KBM-7 (cell line): ENCODE measurements at places on chromosomes 7 and 10.

DNA sequence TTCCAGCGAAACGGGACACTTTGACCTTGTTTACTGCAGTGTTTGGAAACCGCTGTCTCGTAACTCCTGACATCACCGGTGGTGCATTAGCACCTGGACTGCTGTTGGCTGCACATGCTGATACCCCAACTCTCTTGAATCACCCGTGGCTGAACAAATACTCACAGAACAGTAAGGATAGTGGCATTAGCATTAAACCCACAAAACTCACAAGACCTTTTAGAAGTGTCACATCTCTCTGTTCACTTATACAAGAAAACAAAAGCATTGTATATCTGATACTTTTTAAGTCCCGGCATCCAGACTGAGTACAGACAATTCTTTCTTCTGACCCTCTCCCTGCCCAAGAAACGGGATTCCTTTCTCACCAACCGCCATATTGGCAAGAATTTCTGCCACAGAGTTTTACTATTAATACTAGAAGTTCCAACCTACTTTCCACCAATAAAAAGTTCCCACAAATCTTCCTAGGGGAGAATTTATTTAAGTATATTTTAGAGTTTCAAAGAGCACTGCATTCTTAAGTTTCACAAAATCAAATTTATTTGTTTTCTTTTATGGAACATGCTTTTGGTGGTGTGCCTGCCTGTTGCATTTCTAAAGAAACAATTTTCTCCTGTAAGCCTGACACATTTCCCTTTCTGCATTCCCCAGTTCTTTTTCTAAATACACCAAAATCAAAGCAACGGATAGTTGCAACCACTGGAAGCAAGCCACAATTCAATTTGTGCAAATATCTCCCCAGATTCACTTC lies 208.4 kb upstream of the KLF14 start:
- DNase-seq = no peak

GRCh38 chr7:36871863-36872262 lies 147.6 kb upstream of the AOAH start:
- peak; percentile 28 for DNase-seq

DNA sequence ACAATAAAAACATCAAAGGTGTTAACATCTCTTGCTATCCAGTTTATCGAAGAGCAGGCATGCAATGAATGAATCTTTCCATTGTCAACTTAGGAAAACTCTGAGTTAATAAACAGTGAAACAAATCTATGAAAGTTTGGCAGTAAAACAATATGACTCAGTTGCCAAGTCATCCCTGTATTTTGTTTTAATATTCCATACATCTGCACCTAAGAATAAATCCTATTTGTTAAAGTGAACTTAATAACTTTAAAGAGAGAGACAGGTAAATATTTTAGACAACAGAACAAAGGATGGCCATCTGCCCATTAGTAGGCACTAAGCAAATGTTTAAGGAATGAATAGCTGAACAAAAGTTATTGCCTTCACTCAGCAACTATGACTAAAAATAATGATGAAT lies 700.5 kb upstream of the CELF2 start:
- DNase-seq = no peak

GRCh38 chr10:4062072-4062471 lies 277.1 kb upstream of the KLF6 start:
- no peak for DNase-seq

DNA sequence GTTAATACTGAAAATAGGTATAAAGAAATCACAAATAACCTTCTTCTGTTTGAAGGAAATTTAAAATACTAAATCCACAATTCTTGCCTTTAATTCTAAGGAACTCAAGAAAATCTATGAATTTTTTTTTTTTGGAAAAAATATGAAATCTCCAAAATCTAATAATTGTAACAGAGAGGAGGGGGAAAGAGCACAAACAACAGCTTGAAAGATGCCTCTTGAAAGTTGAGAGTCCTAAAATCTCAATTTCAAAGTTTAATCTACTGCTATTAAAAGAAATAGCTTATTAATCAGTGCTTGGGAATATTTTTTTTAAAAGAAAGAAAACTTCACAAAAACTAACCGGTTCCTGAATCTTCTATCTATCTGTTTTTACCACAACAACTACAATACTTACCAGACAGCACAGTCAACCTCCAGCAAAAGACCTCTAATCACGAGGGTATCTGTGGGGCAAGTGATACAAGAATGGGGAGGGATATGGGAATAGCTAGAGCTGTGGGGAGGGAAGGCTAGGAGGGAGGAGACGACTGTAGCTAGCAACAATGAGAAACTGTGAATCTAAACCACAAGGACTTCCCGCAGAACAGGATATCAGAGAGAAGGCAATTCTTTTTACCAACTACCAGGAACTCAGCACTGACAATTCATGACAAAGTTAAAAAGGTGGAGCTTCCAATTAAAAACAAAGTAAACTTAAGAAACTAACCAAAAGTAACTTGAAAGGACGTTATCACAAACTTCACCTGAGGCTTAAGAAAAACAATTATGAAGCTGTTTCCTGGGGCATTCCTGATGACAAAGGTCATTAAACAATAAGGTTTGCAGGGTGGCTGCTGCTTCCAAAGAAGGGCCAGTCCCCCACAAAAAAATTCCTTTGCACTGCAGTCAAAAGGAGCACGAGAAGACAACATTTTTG lies at the start of gene USP54:
Gene USP54, minus strand, starts transcription at position 462 of the 919 bp plus-strand sequence. CDS start 15,684 bp downstream, outside the sequence.
- peak; percentile 64 for DNase-seq
